ENCODE measurements at places on chromosomes 2 and 18.

- DNase-seq, result no peak
Measured at GRCh38 chr2:121860758-121861227, 105.3 kb downstream of the TSN start.

GRCh38 chr18:35337286-35337685, 6.9 kb downstream of the ZNF24 start:
- DNase-seq, result no peak

DNA sequence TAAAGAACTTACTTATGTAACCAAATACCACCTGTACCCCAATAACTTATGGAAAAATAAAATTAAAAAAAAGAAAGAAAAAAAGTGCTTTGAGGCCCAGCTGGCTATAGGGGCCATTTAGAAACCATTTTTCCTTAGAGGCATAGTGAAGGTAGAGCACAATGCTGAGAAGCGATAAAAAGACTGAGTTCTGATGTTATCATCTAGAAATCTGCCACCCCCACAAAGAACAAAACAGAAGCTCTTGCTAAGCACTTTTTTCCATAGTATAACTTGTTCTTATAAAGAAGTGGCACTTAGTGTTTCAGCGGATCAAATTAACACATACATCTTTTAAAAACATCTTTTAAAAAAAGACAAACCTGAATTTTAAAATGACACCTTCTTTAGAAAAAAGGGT, 51.4 kb downstream of the ICOS start:
- no peak for DNase-seq

DNA sequence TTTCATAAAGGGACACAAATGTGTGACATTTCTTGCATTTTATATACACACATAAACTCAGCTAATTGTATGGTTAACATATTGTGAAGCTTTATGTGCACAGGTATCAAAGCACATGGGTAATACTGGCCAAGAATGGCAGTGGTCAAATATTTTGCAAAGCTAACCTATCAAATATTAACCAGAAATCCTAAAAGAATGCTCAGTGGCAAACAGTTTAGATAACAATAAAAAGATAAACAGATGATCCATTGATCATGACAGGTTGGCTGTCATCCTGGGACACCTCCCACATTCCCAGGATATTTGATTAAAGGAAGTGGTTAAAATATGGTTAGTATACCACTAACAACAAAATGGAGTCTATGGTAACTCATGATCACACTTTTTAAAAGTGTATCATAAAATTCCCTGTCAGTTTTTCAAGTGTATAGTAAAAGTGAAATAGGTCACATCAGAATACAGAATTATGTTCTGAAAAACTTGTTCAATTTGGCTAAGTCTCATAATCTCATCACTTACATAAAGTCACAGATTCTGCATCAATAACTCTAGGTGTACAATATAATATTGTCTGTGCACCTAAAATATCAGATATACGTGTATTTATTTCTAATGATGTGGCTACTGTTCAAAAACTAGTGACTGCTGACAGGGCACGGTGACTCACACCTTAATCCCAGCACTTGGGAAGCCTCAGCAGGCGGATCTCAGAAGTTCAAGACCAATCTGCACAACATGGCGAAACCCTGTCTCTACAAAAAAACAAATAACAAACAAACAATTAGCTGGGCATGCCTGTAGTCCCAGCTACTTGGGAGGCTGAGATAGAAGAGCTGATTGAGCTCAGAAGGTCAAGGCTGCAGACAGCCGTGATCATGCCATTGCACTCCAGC, 48.9 kb downstream of the CDH2 start:
- DNase-seq, result no peak

DNA sequence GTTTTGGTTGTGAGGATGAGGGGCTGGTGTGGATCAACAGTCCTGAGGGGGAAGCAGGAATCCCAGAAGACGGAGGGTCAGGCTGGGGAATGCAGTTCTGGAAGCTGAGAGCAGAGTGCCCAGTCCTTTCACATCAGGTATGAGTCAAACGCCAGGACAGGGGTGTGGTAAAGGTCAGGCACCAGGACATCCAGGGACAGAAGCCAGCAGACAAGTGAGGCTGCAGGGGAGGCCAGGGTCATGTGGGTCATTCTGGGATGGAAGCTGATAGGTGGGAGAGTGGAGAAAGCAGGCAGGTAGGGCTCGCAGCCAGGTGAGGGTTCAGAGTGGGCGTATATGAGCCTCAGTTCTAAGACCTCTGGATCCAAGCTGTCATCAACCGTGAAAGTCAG, 12.8 kb upstream of the GNLY start:
- DNase-seq, result no peak

DNA sequence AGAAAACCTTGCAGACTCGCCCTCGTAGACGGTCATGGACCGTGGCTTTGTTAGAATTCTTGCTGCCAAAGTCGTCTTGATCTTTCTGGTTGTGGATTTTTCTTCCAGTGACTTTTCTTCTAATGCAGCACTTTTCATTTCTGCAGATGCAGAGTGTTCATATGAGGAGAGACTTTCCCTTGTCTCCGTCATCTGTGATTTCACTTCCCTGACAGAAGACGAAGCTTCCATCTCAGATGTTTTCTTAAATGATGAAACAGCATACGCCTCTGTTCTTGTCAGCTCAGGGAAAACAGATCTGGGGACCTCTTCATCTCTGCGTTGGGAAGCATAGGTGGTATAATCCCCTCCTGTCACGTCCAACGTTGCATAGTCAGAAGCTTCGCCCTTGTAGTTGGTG, 50.9 kb downstream of the PLEKHA3 start:
- DNase-seq, result no peak

DNA sequence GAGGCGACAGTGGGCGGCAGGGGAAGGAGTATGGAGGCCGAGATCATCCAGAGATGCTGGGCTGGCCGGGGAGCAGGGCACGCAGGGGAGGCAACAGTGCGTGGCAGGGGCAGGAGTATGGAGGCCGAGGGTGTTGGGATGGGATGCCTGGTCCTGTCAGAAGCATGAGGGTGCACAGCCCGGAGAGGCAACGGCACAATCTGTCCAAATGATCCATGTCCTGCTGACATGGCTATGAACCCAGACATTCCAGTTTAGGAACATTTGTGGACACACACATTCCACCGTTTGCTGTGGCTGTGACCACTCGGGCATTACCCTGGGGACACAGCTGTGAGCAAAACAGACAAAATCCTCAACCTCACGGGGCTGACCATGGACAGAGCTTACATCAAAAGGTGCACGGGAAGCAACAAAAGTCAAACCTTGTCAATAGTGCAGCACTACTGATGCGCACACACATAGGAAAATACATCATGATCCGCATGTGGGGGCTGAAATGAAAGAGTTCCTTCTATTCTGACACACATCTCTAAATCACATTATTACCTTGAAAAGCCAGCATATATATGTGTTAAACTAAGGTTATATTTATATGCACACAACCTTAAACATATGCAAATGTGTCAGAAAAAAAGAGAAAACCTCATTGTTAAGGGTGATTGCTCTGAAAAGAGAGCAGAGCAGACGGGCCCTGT, 144.0 kb upstream of the GPC1 start:
- DNase-seq, result no peak

- no peak for DNase-seq
Measured at GRCh38 chr18:8177330-8178016, 431.8 kb upstream of the RAB12 start.

All from stimulated activated CD4-positive, alpha-beta T cell treated with anti-CD3 and anti-CD28 coated beads, TNF-alpha, amount 100 ng/mL, for 1 hour (primary cell).